Renal pelvis (tissue), 12 donors: ENCODE measurements at places on chromosomes 16 and 17. TPM values are rescaled to one million over a fixed set of nuclear protein-coding genes. Genes with fewer than 3 reads are reported as not detected.

DNA sequence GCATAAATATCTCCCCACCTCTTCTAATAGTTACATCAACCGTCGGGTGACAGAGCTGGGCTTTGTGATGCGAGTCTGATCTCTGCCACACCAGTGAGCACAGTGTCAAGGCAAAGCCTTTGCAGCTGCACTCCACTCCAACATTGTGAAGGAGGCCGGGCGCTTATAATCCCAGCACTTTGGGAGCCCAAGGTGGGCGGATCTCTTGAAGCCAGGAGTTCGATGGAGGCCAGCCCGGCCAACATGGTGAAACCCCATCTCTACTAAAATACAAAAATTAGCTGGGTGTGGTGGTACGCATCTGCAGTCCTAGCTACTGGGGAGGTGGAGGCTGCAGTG is 18.9 kb downstream of the CYB5D2 start:
- DNase-seq: no peak

GRCh38 chr17:767076-767475 is 15.0 kb downstream of the GLOD4 start:
- no peak for DNase-seq

DNA sequence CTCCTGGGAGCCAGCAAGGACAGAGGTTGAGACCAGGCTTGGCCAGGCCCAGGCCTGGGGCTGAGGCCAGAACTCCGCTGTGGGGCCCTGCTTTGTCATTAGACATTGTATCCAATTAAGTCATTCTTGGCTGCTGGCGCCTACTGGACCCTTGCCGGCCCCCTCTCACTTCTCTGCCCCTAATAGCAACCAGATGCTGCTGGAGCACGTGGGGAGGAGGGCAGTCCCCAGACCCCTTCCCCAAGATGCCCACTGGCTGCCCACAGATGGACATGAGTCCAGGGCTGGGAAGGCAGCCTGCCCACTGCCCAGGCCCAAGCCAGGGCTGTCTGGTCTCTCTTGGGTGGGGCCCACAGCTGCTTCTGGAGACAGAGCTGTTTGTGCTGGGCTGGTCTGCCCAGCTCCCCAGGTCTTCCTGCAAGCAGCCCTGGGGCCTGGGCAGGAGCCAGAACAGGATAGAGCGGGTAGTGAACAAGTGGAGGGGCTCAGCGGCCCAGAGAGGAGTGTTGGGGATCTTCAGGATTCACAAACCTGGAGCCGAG is 7.8 kb downstream of the PLXDC1 start:
- no peak for DNase-seq

DNA sequence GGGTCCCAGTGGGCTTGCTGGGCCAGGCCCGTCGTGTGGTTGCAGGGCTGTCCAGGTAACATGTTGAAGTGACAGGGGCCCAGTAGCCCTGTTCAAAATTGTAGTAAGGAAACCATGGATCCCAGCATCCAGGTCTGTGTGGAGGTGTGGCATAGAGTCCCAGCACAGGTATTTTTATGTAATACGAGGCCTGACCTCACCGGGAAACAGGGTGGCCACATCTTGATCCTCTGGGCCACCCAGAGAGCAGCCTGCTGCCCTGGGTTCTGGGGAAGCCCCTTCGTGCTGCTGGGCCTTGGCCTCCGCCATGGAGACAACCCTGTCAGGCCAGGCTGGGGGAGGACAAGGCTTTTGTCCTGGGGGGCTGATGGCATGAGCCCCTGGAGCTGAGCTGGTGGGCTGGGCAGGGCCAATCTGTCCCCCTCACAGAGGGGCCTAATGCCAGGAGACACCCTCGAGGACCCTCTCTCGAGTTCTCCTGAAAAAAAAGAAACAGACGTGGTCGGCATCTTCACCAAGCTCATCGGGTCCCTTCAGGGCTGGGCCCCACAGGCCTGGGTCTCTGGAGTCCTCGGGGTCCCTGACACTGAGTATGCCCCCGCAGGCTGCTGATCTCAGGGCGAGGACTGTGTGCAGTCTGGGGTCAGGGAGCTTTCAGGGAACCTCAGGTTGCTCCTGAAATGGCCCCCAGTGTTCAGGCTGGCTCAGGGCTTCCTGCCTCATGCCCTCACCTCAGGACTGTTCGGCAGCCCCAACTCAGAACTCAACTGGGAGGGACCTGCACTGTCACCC is 47.8 kb downstream of the TNFRSF13B start:
- DNase-seq: no peak

DNA sequence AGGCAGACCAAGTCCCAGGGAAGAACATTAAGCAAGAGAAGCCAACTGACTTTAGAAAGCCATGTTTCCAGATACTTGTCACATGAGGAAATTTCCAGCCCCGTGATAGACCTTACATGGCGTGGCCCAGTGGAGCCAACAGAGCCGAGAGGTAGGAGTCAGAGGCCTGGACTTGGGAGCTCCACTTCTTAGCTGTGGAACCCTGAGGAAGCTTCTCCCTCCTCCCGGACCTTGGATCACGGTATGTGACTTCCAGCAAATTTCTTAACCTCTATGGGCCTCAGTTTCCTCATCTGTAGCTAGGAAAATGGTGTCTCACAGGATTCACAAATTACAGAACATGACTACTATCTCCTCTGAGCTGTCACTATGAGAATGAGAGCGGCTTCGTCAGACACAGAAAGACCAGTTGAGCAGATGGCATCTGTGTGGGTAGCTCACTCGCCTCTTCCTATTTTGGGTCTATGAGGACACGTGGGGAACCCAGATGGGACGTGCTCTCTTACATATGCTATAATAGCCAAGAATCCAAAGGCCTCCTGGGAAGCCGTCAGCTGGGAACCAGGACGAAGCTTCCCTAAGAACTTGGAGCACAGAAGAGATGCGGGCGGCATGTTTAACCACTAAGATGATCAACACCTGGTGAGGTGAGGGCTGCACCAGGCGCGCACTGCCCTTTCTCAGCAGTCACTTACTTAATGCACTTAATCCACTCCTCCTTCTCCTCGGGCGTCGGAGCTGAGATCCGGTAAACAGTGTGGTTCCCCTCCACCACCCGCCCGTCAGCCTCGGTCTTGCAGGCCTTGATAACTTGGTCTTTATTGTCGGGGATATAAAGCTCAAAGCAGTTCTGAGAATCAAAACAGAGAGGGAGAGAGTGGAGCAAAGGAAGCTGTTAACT is 102.3 kb downstream of the CYTH1 start:
- no peak for DNase-seq

Gene KLHL10
- polyA plus RNA-seq: 0.27 TPM

Gene CCL8
- polyA plus RNA-seq: 0.09 TPM

Gene IRX5
- 7.9 TPM for polyA plus RNA-seq

GRCh38 chr17:21360048-21360447 is 16.1 kb upstream of the KCNJ12 start:
- DNase-seq: no peak

DNA sequence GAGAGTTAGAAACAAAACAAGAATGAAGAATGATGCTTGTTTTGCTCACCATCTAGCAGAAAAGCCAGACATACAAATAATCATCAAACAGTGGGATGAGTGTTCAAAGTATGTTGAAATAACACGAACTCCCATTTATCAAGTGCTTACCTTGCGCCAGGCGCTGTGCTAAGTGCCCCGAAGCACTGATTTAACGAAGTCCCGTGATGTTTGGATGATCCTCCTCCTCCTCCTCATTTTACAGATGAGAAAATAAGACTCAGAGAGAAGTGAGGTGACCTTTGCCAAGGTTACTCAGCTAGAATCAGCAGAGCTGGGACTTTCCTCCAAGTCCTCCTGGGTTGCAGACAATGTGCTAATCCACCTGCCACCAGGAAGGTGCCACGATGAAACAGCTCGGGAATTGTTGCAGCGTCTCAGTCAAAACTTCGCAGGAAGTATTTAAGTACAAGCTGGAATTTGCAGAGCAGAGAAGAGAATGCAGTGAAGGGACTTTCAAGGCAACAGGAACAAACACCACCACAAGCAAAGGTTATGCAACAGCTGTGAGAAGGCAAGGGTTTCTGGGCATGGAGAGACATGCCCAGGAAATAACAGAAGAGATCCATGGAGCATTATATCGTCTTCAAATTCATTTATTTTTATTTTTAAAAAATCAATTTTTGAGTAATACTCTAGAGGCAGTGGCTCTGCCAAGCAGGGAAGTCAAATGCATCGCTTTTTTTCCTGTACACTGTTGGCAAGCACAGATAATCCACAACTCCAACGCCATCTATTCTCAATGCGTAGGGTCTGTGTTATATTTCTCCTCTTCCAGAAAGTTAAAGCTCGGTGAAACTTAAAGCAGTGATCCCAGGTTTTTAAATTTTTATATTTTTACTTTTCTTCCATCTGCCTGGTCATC is 11.1 kb downstream of the PRCD start:
- no peak for DNase-seq

DNA sequence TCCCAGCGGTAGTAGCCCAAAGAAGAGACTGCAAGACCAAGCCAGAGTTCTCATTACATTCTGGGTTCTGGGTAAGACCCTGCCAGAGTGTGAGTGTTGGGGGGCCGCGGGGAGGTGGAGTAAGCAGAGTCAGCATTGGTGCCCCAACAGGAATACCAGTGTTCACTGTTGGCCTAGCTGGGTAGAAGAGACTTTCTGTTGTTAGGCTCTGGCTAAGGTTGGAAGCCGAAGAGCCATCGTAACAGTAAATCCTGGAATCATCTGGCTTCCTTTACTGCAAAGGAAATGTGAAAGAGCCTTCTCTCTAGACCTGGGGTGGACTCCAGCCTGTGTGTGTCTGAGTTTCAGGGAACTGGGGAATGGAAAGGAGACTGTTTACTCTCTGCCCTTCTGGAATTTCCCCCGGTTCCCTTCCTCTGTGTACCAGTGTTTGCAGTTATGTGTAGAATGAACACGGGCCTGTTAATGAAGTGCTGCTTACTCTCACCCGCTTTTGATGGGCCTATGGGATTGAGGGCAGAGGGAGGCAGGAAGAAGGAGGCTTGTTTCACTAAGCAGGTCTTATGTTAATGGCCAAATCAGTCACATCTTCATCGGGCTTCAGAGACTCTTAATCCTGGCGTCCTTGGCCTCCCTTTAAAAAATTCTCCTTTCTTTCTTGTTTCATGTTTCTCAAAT is 68.5 kb downstream of the WWP2 start:
- no peak for DNase-seq

DNA sequence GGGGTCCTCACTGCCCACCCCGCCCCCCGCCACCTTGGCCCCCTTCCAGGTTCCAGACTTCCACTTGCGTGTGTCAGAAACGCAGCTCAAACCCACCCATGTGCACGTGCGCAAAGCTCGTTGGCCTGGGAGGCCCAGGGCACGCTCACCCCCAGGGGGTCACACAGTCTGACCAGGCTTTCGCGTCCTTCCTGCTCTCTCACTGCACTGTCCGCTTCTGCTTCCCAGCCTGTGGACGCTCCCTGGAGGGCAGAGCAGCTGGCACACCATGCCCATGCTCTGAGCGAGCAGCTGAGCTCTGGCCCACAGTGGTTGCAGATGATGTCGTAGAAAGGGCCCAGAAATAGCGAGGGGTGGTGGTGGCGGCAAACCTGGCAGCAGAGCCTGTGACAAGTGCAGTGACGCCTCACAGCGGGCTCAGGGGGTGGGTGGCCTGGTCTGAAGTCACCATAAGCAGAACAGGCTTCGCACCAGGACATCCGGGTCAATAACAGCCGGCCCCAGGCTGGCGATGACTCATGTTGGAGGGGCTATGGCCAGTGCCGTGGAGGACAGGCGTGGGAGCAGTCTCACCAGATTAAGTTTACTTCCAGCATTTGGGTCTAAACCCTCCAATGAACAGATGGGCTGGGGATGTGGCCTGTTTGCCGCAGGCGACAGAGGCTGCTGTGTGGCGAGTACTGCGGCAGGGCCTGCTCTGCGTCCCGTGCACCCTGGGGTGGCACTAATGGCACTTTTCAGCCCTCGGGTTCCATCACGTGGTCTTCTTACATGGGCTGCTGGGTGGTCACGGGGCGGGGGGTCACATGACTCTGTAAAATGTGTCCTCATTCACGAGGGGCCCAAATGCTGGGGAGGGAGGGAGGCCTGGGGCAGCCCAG is 49.0 kb downstream of the NT5M start:
- no peak for DNase-seq

DNA sequence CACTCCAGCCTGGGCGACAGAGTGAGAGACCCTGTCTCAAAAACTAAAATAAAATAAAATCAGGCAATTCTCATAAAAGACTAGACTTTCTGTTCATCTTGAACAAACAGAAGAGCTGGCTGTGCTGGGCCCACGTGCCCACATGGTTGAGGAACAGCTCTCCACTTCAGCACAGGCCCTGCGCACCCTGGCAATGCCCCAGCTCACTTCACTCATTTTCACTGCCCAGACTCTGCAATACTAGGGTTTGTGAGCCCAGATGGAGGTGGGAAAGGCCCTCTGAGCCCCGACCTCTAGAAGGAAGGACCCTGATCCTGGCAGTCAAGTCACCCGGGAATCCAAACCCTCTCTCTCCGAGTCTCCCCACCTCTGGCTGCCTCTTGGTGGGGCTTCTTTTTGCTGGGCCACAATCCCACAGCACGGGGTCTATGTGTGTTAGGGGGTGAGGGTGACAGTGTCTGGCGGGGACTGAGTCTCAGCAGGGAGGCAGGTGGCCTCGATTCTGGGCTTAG is 14.8 kb downstream of the MYLK3 start:
- no peak for DNase-seq

- DNase-seq: no peak
These were observed 23.6 kb downstream of the CLEC16A start for GRCh38 chr16:10967986-10968385.

Gene ENKD1
- polyA plus RNA-seq: 26.7 TPM

- DNase-seq: no peak
These were observed 10.3 kb downstream of the ATXN1L start for GRCh38 chr16:71855937-71856662.

Gene ATP1B2
- 21.5 TPM for polyA plus RNA-seq

DNA sequence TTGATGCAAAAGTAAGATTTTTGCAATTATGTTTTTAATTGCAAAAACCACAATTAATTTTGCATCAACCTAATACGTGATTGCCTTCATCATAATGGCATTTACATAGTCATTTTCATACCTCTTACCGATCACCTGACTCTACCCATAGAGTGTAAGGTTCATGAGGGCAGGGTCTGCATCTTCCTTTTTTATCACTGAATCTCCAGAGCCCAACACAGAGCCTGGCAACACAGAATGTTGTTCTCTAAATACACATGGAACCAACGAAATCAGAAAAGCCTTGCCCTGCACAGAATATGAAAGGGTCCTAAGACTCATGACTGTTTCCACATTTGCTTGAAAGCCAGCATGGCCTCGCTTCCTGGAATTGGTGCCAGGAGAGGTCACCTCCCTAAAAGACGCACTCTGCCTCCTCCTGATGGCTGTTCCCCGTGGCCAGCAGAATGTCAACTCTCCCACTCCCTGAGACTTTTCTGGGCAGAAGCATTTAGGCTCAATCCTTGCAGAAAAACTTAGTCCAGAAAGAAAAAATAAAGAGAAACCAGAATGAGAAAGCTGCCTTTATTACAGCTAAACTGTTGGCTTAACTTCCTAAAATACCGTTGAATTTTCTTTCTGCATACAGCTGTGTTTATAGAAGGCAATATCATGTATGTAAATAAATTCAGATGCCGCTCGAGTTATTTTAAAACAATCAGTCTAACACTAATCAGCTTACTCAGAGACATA is 327.8 kb upstream of the MAF start:
- no peak for DNase-seq

- DNase-seq: no peak
These were observed 195.9 kb upstream of the C17orf78 start for GRCh38 chr17:37179893-37180292.

Gene TMEM92
- polyA plus RNA-seq: 3.2 TPM
